Osteoblast (primary cell): ENCODE measurements at places on chromosomes 2 and 18. TPM values are rescaled to one million over a fixed set of nuclear protein-coding genes. Genes with fewer than 3 reads are reported as not detected.
A peak's percentile ranks its signal among the peaks of the same experiment; 100 is the strongest.

- peaks cover 9% of the 10 kb centered on the region for H3K27me3 ChIP-seq
- peaks cover 12% of the 10 kb centered on the region for H3K4me1 ChIP-seq
- H3K27ac ChIP-seq, result no peak overlapping the region
- no peak for DNase-seq
- no peak overlapping the region for H3K4me3 ChIP-seq
- H3K36me3 ChIP-seq, result no peaks in the 10 kb centered on the region
These were observed 134.8 kb upstream of the AGAP1 start for GRCh38 chr2:235358981-235359471.

DNA sequence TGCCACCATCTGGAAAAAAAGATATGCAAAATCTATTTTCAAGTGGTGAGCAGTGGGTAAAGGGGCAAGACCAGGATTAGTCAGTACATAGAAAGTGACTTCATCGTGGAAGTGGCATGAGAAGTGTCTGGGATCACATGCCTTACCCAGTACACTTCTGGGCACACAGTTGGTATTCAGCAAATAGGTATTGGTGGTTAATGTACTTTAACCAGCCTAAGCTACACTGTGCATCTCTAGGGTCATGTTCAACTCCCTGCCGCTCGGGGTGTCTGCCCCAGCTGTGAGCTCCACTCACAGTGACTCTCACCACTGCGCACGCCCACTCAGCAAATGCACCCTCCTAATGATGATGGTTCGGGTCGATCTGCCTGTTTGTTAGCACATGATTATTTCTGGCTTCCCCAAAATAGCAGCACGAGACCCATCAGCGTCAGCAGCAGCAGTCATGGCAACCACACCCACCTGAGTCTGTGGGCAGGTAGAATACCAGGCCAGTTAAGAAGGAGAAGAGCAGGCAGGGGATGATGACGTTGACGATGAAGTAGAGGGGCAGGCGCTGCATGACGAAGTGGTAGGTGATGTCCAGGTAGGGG is 11.1 kb downstream of the CHRNA1 start:
- peak; percentile 56 for DNase-seq
- H3K4me1 ChIP-seq, result peaks cover 4% of the 10 kb centered on the region
- no peak overlapping the region for H3K4me3 ChIP-seq
- no peaks in the 10 kb centered on the region for H3K36me3 ChIP-seq
- no peak overlapping the region for H3K27ac ChIP-seq

Gene OTX1
- total RNA-seq, result not detected in 2 replicates

GRCh38 chr2:62297624-62298010 is 101.7 kb downstream of the B3GNT2 start:
- no peak overlapping the region for H3K4me3 ChIP-seq
- DNase-seq, result peak; percentile 41
- H3K27ac ChIP-seq, result no peak overlapping the region

GRCh38 chr2:221895366-221896121 is 323.4 kb upstream of the EPHA4 start:
- peaks cover 3% of the 10 kb centered on the region for H3K4me1 ChIP-seq
- H3K27ac ChIP-seq, result no peak overlapping the region
- peak; percentile 38 for DNase-seq
- H3K36me3 ChIP-seq, result no peaks in the 10 kb centered on the region
- H3K4me3 ChIP-seq, result no peak overlapping the region

DNA sequence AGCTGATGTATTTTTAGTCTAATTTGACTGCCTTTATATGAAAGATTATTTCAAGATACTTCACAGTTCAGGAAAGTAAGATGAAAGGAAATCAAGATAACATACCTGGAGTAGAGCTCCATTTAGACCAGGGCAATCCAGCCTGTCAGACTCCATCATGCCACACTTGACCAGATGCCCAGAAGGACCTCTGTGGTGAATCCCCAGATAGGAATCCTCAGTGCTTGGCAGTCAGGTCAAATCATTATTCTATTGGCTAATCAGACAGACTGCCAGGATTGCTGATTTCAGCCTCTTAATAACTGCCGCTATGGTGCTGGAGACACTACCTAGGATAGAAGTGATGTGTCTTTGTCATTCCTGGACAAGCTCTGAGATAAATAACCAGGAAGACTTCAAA is 404.2 kb downstream of the STK39 start:
- no peaks in the 10 kb centered on the region for H3K4me1 ChIP-seq
- H3K4me3 ChIP-seq, result no peak overlapping the region
- no peak overlapping the region for H3K27ac ChIP-seq
- no peaks in the 10 kb centered on the region for H3K36me3 ChIP-seq
